Activated T-cell treated with anti-CD3 and anti-CD28 coated beads, Interleukin-2, amount 50 U/mL, for 72 hours (primary cell): ENCODE measurements at places on chromosomes 3 and 15. TPM values are rescaled to one million over a fixed set of nuclear protein-coding genes. Genes with fewer than 3 reads are reported as not detected.

GRCh38 chr3:53833700-53834099, 12.5 kb downstream of the CHDH start:
- H3K36me3 ChIP-seq: no peaks in the 10 kb centered on the region
- H3K27me3 ChIP-seq: no peaks in the 10 kb centered on the region
- H3K4me3 ChIP-seq: no peak overlapping the region
- DNase-seq: no peak
- H3K27ac ChIP-seq: no peak overlapping the region

GRCh38 chr15:67135494-67135893, 70.1 kb downstream of the SMAD3 start:
- H3K36me3 ChIP-seq: peaks cover 3% of the 10 kb centered on the region
- no peak for DNase-seq
- H3K27ac ChIP-seq: peak overlapping the region; percentile 99
- peak overlapping the region; percentile 90 for H3K4me3 ChIP-seq
- no peaks in the 10 kb centered on the region for H3K27me3 ChIP-seq
- peaks cover 96% of the 10 kb centered on the region for H3K4me1 ChIP-seq

GRCh38 chr15:72229076-72229946, 1.7 kb downstream of the PKM start:
- peaks cover 37% of the 10 kb centered on the region for H3K36me3 ChIP-seq
- peaks cover 60% of the 10 kb centered on the region for H3K4me1 ChIP-seq
- peak; percentile 49 for DNase-seq
- no peaks in the 10 kb centered on the region for H3K27me3 ChIP-seq
- H3K4me3 ChIP-seq: peak overlapping the region; percentile 97
- H3K27ac ChIP-seq: peak overlapping the region; percentile 98

- H3K27me3 ChIP-seq: peaks cover 39% of the 10 kb centered on the region
- no peak within 1 kb of the TSS for H3K4me3 ChIP-seq
- no peak within 1 kb of the TSS for H3K27ac ChIP-seq
Observed at GRCh38 chr3:192727032-192727847, at the start of gene FGF12. Gene FGF12, minus strand, starts transcription at chr3:192727541.

- peaks cover 9% of the 10 kb centered on the region for H3K4me1 ChIP-seq
- peaks cover 4% of the 10 kb centered on the region for H3K36me3 ChIP-seq
- no peak for DNase-seq
- peaks cover 55% of the 10 kb centered on the region for H3K27me3 ChIP-seq
Observed at GRCh38 chr3:9553948-9554513, 409 bp upstream of the LHFPL4 start.

GRCh38 chr3:9028134-9028533, 64.9 kb upstream of the RAD18 start:
- H3K36me3 ChIP-seq: no peaks in the 10 kb centered on the region
- no peaks in the 10 kb centered on the region for H3K4me1 ChIP-seq
- no peak overlapping the region for H3K4me3 ChIP-seq
- no peak overlapping the region for H3K27ac ChIP-seq
- DNase-seq: no peak
- H3K27me3 ChIP-seq: no peaks in the 10 kb centered on the region

GRCh38 chr15:97747342-97747741, 213.2 kb upstream of the ARRDC4 start:
- no peak overlapping the region for H3K4me3 ChIP-seq
- H3K27me3 ChIP-seq: peaks cover 10% of the 10 kb centered on the region
- H3K4me1 ChIP-seq: no peaks in the 10 kb centered on the region
- no peak for DNase-seq

DNA sequence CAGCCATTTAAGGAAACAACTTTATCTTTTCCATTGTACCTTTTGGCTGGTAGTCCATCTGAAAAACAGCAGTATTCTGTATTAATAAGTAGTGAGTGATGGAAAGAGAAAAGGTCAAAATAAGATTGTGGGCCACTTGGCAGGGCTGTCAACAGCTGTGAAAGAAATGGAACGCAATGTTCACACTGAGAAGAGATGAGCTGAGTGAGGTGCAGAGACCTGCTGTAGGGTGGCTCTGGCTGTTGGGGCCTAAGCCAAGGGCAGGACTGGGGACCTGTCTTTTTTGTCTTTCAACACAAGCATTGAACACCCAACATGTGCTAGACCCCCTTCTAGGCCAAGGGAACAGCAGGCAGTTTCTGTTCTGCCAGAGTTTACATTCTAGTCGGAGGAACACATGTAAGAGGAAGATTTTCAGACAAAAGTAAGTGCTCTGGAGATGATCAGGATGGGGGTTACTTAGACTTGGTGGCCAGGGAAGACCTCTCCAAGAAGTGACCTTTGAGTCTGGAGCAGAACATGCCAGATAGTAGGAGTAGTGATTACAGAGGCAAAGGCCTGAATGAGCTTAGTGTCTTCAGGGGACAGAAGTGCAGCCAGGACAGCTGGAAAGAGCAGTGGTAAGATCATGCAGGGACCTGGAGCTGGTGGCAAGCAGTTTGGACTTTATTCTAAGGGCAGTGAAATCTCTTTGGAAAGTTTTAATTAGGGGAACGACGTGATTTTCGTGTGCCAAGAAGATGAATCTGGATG, 29.6 kb downstream of the TSEN2 start:
- H3K4me3 ChIP-seq: no peak overlapping the region
- no peak for DNase-seq
- H3K4me1 ChIP-seq: no peaks in the 10 kb centered on the region
- no peaks in the 10 kb centered on the region for H3K36me3 ChIP-seq
- no peak overlapping the region for H3K27ac ChIP-seq

DNA sequence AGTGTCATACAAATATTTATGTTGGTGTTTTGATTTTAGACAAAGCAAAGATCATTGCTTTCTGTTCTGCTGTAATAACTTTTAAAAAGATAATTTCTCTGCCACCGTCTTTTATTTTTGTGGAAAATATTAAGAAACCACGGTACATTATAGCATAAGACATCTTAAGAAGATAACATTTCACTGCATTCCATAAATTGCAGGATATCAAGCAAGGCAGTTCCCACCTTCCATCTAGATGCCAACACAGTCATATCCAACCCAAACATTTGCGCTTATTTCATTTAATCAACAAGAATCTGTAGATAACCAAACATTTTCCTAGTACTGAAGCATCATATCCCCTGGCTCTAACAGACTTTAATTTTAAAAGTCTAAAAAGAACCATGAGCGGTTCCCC, 25.1 kb downstream of the ARHGAP31 start:
- H3K27me3 ChIP-seq: no peaks in the 10 kb centered on the region
- no peak for DNase-seq
- H3K4me3 ChIP-seq: no peak overlapping the region
- H3K36me3 ChIP-seq: no peaks in the 10 kb centered on the region

- H3K4me3 ChIP-seq: no peak overlapping the region
- no peaks in the 10 kb centered on the region for H3K4me1 ChIP-seq
- no peak for DNase-seq
- H3K36me3 ChIP-seq: no peaks in the 10 kb centered on the region
- no peak overlapping the region for H3K27ac ChIP-seq
Observed at GRCh38 chr3:461006-461405, 264.4 kb downstream of the CHL1 start.

- H3K27me3 ChIP-seq: peaks cover 41% of the 10 kb centered on the region
- H3K4me1 ChIP-seq: peaks cover 34% of the 10 kb centered on the region
- peak; percentile 39 for DNase-seq
- peaks cover 4% of the 10 kb centered on the region for H3K36me3 ChIP-seq
Observed at GRCh38 chr3:32816439-32817256, 1.1 kb upstream of the TRIM71 start.

- no peak overlapping the region for H3K27ac ChIP-seq
- H3K4me1 ChIP-seq: peaks cover 34% of the 10 kb centered on the region
- H3K36me3 ChIP-seq: peaks cover 23% of the 10 kb centered on the region
- no peaks in the 10 kb centered on the region for H3K27me3 ChIP-seq
- no peak overlapping the region for H3K4me3 ChIP-seq
Observed at GRCh38 chr15:41281236-41281635, 50.2 kb downstream of the CHP1 start.

- H3K27ac ChIP-seq: no peak overlapping the region
- no peak overlapping the region for H3K4me3 ChIP-seq
- no peak for DNase-seq
- H3K27me3 ChIP-seq: peaks cover 12% of the 10 kb centered on the region
- H3K4me1 ChIP-seq: peaks cover 5% of the 10 kb centered on the region
- no peaks in the 10 kb centered on the region for H3K36me3 ChIP-seq
Observed at GRCh38 chr15:69697916-69698315, 245.3 kb downstream of the RPLP1 start.

DNA sequence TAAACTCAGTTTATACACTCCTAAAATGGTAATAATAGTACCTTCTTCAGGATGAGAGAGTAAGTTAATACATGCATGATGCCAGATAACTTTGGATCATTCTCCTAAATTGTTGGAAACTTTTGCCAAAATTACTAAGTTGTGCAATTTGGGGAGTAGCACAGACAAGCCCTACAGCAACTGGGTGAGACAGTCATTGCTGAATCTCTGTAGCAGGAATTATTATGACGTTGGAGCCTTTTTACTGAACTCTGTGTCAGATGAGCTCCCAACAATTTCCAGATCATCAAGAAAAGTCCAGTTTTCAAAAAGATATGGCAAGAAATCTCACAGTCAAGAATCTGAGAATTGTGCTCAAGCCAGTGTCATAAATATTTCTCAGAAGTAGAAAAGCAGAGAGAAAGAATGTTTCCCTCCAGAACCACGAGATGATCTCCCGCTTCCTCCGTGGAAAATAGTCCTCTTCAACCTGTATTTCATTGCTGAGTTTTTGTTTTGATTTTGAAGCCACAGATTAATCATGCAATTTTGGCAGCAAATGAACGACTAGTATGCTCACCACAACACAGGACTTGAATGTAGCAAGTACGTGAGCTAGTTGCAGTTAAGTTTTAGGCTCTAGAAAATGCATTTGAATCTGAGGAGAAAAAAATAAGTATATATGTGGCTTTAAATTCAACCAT, 485.4 kb downstream of the CNTN6 start:
- H3K36me3 ChIP-seq: no peaks in the 10 kb centered on the region
- no peaks in the 10 kb centered on the region for H3K4me1 ChIP-seq
- DNase-seq: no peak
- H3K4me3 ChIP-seq: no peak overlapping the region
- no peaks in the 10 kb centered on the region for H3K27me3 ChIP-seq
- H3K27ac ChIP-seq: no peak overlapping the region

GRCh38 chr3:164096352-164096751, 981.9 kb downstream of the SI start:
- H3K27ac ChIP-seq: no peak overlapping the region
- no peaks in the 10 kb centered on the region for H3K4me1 ChIP-seq
- H3K4me3 ChIP-seq: no peak overlapping the region
- DNase-seq: no peak
- no peaks in the 10 kb centered on the region for H3K36me3 ChIP-seq
- H3K27me3 ChIP-seq: no peaks in the 10 kb centered on the region

GRCh38 chr3:15390460-15390859, 36.9 kb downstream of the METTL6 start:
- no peak overlapping the region for H3K27ac ChIP-seq
- no peaks in the 10 kb centered on the region for H3K4me1 ChIP-seq
- no peaks in the 10 kb centered on the region for H3K27me3 ChIP-seq
- no peak overlapping the region for H3K4me3 ChIP-seq

DNA sequence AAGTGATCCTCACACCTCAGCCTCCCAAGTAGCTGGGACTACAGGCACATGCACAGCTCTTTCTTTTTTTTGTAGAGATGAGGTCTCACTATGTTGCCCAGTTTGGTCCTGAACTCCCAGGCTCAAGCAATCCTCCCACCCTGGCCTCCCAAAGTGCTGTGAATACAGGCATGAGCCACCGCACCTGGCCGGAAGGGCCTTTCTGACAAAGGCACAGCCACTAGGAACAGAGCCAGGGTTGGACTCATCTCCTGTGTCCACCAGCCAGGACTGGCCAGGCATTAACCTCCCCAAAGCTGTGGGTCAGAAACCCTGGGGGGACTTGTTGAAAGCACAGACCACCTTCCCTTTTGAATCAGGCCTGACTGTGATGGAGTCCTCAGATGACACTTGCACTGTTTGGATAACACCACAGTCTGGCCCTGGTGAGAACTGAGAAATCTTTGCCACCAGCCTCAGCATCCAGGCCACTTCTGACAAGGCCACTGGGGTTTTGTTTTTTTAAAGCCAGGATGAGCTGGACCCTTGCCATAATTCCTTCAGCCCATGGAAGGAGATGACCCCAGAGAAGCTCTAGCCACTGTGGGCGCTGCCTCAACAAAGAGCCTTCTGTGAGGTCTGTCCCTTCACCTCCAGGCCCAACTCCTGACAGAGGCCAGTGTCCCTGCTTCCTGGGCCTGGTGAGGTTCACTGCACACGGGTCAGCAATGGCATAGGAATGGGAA, 4.8 kb downstream of the TKT start:
- DNase-seq: no peak
- H3K27ac ChIP-seq: peak overlapping the region; percentile 85
- H3K4me1 ChIP-seq: peaks cover 63% of the 10 kb centered on the region

DNA sequence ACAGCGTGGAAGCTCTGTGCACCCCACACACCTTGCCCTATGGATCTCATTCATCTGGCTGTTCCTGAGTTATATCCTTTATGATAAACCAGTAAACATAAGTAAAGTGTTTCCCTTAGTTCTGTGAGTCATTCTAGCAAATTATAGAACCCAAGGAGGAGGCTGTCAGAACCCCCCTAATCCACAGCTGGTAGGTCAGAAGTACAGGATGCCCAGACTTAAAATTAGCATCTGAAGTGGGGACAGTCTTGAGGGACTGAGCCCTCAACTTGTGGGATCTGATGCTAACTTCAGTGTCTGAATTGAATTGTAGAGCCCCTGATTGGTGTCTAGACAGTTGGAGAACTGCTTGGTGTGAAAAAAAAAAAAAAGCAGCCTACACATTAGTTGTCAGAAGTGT, 75.1 kb downstream of the B3GNT5 start:
- no peaks in the 10 kb centered on the region for H3K27me3 ChIP-seq
- H3K27ac ChIP-seq: no peak overlapping the region
- DNase-seq: no peak

GRCh38 chr3:56795829-56796185, 5.9 kb downstream of the ARHGEF3 start:
- H3K27me3 ChIP-seq: no peaks in the 10 kb centered on the region
- peaks cover 89% of the 10 kb centered on the region for H3K4me1 ChIP-seq

DNA sequence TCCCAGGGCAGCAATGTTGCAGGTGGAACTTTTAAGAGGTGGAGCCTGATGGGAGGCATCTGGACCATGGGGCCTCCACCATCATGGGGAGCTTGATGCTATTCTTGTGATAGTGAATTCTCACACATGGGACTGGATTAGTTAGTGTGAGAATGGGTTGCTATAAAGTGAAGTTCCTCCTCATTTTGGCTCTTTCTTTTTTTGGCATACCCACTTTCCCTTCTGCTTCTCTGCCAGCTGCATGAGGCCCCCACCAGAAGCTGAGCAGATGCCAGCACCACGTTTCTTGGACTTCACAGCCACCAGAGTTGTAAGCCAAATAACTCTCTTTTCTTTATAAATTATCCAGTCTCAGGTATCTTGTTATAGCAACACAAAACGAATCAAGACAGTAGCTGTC, 101.0 kb downstream of the PEX5L start:
- no peak for DNase-seq
- no peaks in the 10 kb centered on the region for H3K4me1 ChIP-seq

GRCh38 chr3:151228666-151229040, 25.6 kb upstream of the GPR171 start:
- DNase-seq: no peak
- H3K27ac ChIP-seq: peak overlapping the region; percentile 10
- peak overlapping the region; percentile 27 for H3K4me3 ChIP-seq
- H3K4me1 ChIP-seq: peaks cover 66% of the 10 kb centered on the region
- H3K36me3 ChIP-seq: no peaks in the 10 kb centered on the region

- H3K27me3 ChIP-seq: peaks cover 55% of the 10 kb centered on the region
- no peak overlapping the region for H3K27ac ChIP-seq
- no peak overlapping the region for H3K4me3 ChIP-seq
Observed at GRCh38 chr3:159761848-159762635, 226.6 kb upstream of the IL12A start.

The SERPINI2 gene
- not detected for total RNA-seq

The SLC28A1 gene
- total RNA-seq: not detected

The SORD gene
- 17.6 TPM for total RNA-seq

The AMT gene
- total RNA-seq: 7.4 TPM

The CCR2 gene
- 0.46 TPM for total RNA-seq

The HHLA2 gene
- total RNA-seq: 1.9 TPM
